Stimulated activated effector memory CD8-positive, alpha-beta T cell treated with anti-CD3 and anti-CD28 coated beads, Interleukin-12 subunit alpha, Interleukin-12 subunit beta, amount 100 ng/mL, for 72 hours (primary cell): ENCODE measurements at places on chromosomes 7 and 10.

GRCh38 chr7:76069238-76069638 lies 21.3 kb downstream of the MDH2 start:
- no peak for DNase-seq

DNA sequence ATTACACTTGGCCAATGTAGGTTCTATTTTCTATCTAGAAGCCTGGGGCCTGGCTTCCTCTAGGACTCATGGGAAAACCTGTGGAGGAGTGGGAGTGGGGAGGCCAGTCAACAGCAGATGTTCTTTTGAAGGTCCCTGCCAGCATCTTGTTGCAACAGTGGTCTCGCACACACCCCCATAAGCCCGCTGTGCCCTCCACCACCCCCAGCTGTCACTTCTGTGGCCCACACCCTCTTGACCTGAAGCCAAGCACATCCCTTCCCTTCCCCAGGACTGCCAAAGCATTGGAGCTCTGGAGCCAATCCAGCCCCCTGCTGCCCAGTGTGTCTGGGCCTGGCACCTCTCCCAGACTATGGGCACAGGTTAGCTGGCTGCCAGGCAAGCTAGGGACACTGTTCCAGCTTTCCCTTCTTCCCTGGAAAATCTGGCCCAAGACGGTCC lies 1.9 kb upstream of the STX1A start:
- no peak for DNase-seq

DNA sequence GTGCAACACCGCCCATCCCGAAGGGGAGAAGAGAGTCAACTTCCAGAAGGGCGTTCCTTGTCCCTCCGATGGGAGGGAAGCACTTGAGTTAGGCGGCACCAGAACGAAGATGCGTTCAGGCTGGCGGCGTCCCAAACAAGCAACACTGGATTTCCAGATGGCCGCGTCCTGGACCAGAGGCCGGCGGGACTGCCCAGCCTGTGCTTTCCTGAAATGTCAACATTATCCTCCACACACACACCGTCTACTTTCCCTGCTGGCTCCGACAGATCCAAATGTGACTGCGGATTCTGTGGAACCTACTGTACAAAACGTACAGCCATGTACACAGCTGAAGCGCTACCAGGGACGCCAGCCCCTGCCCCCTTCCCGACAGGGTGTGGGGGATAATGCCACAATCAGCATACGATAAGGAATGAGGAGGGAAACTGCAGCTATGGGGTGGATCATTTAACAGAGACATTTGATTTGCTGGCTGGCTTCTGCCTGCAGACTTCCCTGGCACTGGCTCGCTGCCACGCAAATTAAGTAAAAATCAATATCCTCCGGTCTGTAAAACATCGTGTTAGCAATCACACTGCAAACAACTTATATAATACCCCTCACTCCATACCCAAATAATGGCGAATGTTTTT lies 82.1 kb downstream of the ZRANB1 start:
- DNase-seq: no peak

GRCh38 chr10:61304746-61305145 lies 148.4 kb downstream of the TMEM26 start:
- no peak for DNase-seq

DNA sequence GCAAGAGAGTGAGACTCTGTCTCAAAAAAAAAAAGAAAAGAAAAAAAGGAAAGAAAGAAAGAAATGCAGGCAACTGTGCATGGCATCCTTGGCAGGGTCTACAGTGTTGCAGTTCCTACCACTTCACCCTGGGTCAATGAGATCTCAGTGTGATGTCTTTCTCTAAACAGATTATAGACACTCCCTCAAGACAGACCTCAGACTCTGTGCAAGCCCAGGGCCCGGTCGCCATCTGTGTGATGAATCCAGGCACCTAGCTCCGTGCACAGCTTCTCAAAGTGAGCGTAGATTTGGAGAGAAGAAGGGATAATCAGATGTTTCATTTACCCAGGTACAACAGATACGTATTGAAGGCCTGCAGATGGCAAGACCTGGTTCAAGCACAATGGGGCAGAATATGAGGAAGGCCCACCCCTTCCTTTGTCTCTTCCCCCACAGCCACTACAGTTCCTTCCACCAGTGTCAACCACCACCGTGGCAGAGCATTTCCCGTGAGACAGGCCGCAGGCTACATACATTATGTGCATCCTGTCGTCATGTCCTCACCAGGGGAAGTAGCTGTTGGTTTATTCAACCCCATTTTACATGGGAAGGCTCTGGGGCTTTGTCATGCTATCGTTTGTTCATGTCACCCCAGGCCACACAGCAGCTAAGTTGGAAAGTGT lies 471.7 kb upstream of the GALNT17 start:
- peak; percentile 65 for DNase-seq

DNA sequence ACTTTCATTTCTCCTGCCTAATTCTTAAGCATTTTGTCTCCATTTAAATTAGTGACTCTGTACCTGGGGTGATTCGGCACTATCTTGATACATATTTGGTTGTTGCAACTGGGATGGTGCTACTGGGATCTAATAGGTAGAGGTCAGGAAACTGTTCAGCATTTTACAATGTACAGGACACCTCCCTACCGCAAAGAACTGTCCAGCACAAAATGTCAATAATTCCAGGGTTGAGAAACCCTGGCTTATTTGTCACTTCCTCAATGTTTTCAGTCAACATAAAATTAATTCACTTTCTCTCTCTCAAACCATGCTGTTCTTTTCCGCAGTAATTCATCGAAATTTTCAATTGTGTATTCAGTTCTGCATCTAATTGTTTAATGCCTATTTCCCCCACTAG lies 151.4 kb upstream of the CALCR start:
- no peak for DNase-seq

DNA sequence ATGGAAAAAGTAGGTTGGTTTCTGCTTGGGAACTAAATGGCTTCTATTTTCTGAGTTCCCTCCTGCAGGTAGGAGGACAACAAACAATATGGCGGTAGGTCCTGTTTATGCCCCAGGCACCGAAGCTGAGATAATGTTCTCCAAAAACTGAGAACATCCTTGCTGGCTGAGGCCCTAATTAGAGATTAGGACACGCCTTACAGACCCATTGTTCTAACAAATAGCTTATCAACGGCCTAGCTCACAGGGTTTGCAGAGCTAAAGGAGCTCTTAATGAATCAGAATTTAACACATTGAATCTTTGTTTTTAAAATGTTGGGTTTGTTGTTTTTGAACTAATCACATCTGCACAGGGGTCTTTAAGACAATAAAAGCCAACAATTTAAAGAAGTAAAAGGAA lies 37.0 kb downstream of the HTR5A start:
- no peak for DNase-seq

GRCh38 chr7:90239050-90239449 lies 5.9 kb upstream of the CFAP69 start:
- no peak for DNase-seq

- no peak for DNase-seq
These were observed 68.4 kb upstream of the ADO start for GRCh38 chr10:62736168-62736546.

- DNase-seq: no peak
These were observed 1.0 kb downstream of the INMT start for GRCh38 chr7:30752979-30753378.

- DNase-seq: no peak
These were observed 28.9 kb upstream of the EZH2 start for GRCh38 chr7:148912758-148913541.

- DNase-seq: no peak
These were observed 41.3 kb downstream of the LDB3 start for GRCh38 chr10:86709396-86710185.

DNA sequence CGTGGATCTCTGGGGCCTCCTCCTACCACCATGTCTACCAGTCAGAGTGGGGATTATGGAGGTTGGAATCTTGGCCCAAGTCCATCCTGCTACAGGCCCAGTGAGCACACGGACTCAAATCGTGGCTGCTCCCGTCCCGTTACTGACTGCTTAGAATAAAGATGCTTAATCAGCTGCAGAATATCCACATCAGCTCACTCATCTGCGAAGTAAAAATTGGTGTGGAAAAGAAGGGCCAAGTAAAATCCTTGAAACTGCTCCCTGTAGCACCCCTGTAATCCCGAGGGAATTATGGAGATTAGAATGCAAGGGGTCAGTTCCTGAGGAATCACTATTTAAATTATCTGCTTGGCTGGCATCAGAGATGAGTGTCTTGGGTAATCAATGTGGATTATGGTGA lies 13.0 kb upstream of the HTR5A start:
- DNase-seq: no peak

DNA sequence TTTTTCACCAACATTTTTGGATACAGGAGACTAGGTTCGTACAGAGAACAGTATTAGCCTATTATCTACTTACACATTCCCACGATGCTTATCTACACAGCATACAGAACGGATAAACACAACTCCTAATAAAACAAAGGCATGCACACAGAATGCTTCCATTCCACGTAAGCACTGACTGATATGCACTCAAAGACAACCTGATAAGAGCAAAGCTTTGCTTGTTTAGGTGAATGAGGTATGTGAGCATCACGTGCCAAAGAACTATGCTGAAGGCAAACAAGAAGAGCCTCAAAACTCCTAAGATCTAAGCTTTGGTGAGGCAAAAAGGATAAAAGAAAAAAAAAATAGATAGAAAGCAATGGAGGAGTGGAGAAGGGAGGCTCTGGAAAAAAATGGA lies 413.5 kb upstream of the LRRN3 start:
- DNase-seq: no peak

GRCh38 chr7:98212532-98213041 lies 1.3 kb downstream of the BHLHA15 start:
- no peak for DNase-seq

DNA sequence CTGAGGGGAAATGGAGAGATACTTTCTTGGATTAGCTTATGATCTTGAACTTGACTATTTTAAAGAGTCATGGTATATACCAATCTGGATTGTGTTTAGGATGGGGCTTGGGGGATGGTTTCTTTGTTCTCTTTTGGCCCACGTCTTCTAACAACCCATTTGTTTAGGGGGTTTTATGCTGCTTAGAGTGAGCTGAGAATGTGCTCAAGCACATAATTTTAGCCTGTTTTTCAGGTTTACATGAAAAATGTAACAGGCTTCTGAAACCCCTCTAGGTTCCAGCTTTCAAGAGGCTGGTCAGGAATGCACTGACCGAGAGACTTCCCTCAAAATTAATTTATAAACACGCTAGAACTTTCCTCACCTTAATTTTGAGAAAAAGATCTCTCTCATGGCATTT lies 94.3 kb downstream of the AUTS2 start:
- no peak for DNase-seq

- no peak for DNase-seq
These were observed 34.0 kb upstream of the LBX1 start for GRCh38 chr10:101263150-101263752.

DNA sequence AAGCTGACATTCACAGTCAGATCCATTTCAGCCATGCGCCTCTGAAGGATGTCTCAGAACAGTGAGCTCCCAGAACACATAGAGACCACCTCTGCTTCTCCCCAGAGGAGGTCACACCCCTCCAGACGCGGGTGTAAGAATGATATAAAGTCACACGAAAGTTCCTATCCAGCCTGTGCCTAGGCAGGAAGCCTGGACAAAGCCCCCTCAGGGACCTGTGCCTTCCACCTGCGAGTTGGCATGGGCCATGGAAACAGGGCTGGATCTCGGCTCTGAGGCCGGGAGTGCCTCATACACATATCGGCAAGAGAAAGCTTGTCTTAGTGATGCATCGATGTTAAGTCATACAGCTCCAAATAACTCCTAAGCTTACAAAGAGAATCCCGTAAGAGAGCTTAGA lies 5.0 kb downstream of the VIPR2 start:
- no peak for DNase-seq

GRCh38 chr7:84236398-84236797 lies 41.8 kb upstream of the SEMA3A start:
- DNase-seq: no peak

DNA sequence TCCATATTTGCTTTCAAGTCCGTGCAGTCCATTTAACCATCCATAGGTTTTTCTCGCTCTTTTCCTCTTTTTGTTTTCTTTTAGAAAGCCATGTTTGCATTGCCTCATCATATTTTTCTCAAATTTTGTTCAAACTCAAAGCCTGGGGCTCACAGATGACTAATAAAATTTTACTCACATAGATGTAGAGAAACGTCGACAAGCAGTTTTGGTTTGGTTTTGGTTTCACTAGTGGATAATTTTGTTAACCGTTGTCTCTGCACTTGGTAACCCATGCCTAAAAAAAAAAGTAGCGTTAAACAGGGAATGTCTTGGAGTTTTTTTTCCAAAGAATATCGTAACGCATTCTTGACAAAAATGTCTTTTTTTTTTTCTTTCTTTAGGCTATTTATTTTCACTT lies 344.2 kb upstream of the GALNT17 start:
- DNase-seq: no peak
